ENCODE measurements at places on chromosomes 7 and 10.

GRCh38 chr7:50717181-50717580, 65.5 kb downstream of the GRB10 start:
- DNase-seq: no peak

- no peak for DNase-seq
Observed at GRCh38 chr7:101985057-101985902, 167.9 kb downstream of the CUX1 start.

- DNase-seq: peak; percentile 57
Observed at GRCh38 chr7:77247206-77247850, 47.7 kb upstream of the FGL2 start.

DNA sequence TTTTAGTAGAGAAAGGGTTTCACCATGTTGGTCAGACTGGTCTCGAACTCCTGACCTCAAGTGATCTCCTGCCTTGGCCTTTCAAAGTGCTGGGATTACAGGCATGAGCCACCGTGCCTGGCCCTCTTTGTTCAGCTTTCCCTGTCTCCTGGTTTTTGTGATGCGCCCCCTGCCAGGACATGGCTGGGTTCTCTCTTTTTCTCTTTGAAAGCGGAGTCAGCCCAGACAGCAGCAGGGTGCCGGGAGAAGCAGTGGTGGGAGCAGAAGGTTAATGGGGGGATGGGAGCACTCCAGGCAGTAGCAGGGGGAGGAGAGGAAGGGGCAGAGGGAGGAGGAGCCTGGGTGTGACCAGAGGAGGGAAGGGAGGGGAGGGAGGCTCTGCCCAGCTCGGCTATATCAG, 1.8 kb downstream of the MUC3A start:
- no peak for DNase-seq

- no peak for DNase-seq
Observed at GRCh38 chr10:11110539-11110938, 92.9 kb downstream of the CELF2 start.

DNA sequence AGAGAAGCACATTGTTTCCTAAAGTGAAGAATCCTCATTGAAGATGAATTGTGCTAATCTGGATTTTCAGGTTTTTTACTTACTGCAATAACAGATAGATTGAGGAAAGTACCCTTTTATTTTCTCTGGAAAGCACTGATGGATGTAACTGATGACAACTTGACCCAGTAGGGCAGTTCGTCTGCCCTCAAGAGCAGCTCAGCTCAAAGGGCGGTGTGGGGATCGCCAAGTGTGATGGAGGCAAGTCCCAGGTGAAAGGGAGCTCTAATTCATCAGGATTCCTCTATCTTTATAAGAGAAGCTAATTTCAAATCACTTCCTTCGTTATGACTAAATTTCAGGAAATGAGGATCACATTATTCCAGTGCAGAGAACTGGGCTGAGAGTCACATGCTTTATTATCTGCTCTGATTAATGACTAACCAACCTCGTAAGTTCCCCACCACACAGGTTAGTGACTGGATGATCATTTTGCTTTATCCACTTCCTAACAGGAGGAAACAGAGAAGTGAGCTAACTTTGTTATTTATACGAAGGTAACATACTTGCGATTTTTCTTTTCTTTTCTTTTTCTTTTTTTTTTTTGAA, 98.8 kb downstream of the PFKFB3 start:
- DNase-seq: no peak

- DNase-seq: no peak
Observed at GRCh38 chr10:14039968-14040668, 290.6 kb downstream of the FRMD4A start.

- no peak for DNase-seq
Observed at GRCh38 chr10:101726115-101726387, 31.1 kb upstream of the FBXW4 start.

DNA sequence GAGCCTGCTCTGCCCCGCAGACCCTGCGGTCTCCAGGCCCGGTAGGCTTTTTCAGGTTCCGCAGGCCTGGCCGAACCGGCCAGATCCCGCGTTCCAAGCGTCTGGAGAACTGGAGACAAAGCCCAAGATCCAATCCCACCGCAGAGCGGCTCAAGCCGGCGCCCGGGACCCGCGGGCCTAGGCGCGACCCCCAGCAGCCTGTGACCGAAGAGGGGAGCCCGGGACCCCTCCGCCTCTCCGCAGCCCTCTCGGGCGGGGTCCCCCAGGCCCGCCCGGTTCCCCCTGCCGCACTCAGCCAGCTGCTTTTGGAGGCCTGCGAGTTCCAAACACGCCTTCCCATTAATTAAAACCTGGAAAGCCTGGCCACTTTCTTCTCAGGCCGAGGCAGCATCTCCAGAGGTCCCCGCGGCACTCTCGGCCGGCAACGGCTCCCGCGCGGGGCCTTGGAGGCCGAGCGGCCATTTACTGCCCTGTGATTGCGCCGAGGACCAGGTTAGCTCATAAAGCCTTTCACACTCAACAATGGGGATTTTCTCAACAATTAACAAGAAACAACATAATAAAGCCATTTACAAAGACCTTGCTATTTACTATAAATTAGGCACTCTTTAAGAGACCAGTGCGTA, 16.7 kb downstream of the SKIDA1 start:
- no peak for DNase-seq

DNA sequence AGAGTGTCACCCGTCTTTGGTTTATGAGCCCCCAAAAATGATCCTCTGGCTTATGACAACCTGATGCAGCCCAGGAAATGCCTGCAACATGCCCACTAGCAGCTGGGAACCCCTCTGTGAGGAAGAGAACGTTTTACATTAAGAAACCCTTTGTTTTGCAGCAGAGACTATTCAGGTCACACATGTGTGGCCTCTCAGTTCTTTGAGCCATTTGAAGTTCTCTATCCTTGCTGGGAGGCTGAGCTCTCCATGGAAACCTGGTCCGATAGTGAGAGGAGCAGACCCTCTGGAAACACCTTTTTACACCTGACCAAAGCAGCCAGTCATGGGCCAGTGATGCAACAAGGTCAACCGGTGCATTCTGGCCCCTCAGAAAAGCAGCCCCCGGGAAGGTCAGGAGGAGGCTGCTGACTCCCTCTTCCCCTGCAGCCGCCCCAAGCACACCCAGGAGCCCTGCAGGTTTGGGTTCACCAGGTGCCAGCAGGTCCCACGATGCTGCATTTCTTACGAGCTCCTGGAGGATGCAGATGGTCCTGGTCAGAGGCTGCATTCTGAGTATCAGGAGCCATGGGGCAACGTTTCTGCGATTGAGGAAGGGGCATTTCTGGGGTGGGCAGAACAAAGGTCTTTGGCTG, 134.3 kb downstream of the ZMYND11 start:
- DNase-seq: no peak

DNA sequence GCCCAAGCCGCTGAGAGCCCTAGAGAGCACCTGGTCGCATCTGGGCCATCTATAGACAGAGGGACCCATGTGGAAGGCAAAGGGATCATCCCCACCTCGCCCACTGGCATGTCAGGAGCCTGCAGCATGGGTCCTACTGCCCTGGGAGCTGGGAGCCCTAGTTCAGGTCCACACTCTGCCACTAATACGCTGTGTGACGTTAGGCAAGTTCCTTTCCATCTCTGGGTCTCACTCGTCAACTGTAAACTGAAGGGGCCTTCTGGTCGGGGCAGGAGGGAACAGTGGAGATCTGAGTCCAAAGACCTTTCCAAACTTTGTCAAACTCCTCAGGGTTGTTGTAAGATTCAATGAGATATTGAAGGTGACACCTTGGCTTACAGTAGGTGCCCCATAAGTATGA, 23.4 kb downstream of the UNC5B start:
- no peak for DNase-seq

DNA sequence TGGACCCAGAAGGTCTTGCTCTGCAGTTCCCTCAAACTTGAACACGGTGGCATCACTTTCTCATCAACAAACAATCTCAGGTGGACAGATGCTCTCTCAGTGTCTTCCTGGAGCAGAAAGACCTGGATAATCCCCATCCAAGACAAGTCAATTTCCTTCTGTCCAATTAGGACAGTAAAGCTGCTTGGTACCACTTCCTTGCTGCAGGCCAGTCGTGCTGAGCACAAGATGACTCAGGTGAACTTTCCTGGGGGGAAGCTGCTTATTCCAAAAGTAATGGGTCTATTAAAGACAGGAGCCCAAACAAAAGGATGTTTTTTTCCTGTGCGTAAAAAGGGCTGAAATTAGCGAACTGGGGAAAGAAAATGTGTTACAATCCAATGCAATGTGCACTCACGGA, 107.6 kb upstream of the AFAP1L2 start:
- no peak for DNase-seq

DNA sequence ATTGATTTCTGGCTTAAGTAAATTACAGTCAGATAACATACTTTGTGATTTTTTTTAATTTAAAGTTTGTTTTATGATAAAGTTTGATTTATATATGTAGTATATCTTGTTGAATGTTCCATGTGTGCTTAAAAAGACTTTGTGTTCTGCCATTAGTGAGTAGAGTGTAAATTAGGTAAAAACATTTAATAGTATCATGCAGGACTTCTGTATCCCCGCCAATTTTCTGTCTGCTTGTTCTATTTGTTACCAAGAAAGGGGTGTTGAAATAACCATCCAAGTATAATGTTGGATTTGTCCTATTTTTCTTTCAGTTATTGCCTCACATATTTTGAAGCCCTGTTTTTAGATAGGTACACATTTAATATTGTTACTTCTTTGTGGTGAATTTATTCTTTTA, 172.1 kb downstream of the CAMK1D start:
- no peak for DNase-seq

DNA sequence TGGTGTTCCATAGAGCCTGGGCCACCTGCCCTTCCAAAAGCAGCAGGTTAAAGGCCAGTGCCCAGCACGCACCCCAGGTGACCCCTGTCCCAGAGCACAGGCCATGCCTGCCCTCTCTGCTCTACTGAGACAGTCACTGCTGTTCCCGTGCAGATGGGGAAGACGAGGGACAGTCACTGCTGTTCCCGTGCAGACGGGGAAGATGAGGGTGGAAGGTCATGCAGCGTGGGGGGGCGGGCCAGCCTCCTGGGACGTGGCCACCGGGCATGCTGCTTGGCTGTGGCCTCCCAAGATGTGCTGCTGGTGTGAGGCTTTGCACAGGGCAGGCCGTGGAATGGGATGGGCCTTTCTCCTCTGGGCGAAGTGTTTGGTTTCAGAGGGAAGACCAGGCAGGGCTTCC, 18.4 kb downstream of the LRRC27 start:
- no peak for DNase-seq

DNA sequence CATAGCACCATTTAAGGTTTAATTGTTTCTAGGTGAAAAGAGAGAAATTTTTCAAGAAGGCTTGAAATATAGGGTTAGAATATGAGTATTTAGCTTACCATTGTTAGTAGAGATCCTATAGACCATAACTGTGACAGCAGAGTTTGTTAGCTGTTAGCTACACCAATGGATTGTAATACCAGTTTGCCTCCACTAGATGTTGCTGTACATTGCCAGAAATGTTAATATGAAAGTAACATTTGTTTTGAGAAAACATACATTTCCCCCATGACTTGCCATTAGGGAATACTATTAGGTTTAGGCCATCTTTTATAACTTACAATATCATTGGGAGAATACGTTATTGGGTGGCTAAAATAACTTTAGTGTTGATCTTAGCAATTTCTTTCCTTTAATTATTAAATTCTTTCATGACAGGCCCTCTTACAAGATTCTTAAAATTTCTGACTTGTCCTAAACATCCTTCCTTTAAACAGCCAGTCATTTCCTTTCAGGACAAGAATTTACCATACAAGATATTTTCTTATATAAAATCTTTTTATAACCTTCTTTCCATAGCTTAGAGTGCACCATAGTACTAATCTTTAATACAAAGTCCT, 39.5 kb downstream of the ZNF117 start:
- no peak for DNase-seq

DNA sequence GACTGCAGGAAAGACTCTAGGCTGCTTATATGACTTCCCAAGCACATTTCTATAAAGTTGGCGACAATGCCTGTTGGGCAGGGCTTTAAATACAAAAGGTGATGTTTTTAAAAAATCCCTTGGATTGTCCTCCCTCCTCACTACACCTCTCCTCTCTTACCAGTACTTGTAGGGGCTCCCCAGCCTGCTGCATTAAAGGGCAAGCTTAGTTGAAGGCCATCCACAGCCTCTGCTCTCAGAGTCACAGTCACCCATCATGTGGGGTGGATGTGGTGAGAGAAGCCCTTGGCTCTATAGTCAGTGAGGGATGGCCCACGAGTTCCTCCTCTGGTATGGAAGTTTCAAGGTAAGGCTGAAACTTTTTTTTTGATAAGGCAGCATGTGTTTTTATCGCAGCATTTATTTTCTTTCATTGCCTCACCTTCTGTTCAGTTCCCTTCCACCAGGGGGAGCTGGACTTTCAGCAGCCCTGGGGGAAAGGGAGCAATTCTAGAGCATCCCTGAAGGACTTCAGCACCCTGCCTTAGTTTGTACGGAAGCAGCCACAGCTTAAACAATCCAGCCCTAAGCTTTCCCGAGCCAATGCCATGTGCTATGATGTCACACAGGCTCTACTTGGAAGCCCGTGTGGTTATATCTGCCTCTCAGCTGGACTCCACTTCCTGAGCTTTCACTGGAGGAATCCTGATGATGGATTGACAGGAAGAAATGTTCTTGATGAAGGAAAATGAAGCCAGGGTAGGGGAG, 131.9 kb downstream of the CALCR start:
- no peak for DNase-seq

GRCh38 chr7:38476764-38477163, 154.4 kb downstream of the AMPH start:
- DNase-seq: no peak

All from T-helper 22 cell (primary cell).